ENCODE measurements at places on chromosomes 2 and 18.

DNA sequence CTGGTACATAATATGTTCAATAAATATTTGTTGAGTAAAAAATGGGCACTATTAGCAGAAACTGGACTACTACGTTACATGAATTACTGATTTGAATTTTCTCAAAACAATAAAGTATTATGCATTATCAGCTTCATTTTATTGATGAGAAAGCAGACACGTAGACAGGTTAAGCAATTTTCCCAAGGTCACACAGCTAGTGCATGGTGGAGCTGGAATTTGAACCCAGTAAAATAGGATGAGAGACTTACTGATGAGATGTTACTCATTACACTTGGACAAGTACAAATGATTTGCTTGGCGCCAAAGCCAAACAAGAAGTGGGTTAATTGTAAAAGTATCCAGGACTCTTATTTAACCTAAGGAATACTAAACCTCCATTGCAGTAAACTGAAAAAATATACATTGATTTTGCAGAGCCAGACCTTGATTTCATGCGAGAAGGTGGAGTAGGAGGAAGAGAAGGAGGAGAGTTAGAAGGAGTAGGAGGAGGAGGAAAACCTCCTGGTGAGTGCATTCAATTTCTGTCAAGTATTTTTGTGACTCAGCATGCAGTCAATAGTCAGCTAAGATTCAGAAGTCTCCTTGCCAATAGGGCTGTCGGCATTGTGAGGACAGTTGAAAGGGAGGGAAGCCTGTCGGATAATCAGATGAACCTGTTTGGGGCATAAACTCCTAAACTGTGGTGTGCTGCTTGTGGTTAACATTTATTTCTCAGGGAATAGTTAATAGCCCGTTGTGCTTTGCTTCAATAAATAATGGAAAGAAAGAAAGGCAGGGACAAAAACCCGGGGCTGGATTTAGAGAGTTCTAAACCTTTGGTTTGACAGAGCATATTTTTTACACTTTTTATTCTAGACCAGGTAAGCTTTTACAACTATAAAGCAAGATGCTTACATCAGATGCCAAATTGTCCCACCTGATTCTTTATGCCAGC is 77.0 kb upstream of the TACR1 start:
- DNase-seq: no peak

DNA sequence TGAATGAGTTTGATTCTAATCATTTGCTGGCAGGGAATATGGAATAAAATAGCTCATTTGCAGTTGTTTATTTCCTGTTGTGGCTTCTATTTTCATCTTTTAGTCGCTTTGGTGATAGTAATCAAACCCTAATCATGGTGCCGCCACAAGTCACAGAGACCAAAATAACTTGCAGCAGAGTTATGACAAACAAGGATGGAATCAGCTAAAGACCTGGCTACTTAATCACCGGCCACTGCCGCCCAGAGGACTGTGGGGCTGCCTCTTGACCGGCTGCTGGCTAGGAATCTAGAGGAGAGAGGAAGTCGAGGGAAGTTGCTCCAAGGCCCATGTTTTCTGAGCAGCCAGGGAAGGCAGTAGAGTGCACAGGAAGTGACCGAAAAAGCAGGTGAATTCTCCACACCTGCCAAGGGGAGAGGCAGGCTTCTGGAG is 5.1 kb upstream of the SMAD7 start:
- peak; percentile 66 for DNase-seq

- DNase-seq: no peak
Observed at GRCh38 chr2:44777036-44777435, 164.5 kb upstream of the SIX3 start.

DNA sequence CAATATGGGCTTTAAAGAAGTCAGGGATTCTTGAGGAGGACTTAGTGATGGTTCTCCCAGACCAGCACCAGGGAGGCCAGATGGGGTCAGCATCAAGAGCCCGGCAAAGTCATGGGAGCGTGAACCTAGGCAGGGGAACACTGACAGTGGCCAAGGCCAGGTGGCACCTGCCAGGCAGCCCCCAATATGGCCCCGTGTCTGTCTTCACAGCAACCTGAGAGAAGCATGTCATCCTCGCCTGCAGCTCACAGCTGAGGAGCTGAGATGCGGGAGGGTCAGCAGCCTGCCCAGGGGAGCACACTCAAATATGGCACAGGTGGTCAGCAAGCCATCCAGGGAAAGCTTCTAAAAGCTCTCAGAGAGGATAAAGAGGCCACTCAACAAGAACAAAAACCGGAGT is 105.7 kb upstream of the GPC1 start:
- no peak for DNase-seq

DNA sequence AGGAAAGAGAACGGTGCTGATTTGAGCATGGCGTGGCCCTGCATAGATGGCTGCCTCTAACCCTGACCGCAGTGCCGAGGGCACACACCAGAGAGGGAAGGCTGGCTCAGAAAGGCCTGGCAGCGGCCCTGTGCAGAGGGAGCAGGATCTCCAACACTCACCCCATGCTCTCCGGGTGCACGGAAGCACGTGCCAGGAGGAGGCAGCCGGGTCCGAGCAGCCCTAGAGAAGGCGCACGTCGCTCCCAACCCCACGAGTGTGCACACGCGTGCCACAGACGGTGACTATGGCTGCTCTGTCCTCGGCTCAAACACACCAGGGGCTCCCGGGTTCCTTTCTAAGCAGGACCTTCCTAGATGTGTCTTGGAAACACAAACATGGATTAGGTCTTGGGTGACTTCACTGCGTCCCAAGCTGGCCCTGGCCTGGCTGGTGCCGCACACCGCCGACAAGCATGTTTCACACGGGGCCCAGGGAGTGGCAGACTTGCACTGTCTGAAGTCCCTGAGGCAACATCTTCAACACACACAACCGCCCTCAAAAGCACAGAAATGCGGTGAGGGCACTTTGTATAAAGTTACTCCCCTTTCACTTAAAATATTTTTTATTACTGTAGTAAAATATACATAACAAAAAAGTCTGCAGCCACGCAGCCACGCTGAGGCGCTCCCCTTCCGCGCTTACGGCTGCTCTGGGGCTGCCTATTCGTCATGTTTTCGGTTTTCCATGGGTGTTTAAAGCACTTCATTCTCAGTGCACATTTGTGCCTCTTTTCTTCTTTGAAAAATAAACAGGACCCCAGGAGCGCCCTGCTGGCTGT is 110.0 kb downstream of the ZNF516 start:
- no peak for DNase-seq
